ENCODE measurements at places on chromosomes 16 and 17.

GRCh38 chr17:75845058-75845711 is 981 bp upstream of the UNC13D start:
- no peak for DNase-seq

DNA sequence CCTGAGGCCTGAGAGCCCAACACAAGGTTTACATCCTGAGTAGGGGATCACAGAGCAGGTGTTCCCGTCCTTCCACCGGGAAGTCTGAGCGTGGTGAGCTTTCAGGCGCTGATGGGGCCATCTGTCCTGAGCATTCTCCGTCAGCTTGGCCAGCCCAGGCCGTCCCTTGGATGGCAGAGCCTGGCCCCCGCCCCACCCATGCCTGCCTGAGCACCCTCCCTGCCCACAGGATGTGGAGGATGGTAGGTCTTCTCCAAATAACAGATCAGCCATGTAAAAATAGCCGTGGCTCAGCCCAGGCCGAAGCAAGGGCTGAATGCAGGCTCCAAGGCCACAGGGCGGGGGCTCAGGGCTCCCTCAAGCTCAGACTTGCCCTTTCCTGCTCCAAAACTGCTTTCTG is 20.2 kb downstream of the SPNS2 start:
- DNase-seq, result no peak

DNA sequence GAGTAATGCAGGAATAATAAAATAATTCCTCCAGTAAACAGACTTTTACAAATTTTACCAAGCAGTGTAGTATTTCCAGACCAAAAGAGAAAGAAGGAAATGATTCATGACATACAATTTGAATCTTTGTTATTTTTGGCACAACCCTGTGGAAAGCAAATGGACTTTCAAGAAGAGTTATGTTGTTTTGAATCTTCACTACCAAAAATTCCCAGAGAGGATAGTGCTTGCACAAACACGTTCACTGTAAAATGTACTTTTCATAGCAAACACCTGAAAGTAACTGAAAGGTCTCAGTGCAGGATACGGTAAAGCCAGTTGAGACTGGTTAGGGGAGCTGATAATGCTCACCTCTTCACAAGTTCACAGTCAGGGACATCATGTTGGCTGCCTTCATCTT is 107.1 kb downstream of the USP22 start:
- no peak for DNase-seq

GRCh38 chr17:538181-538973 is 176.3 kb downstream of the VPS53 start:
- DNase-seq, result no peak
